ENCODE measurements at places on chromosomes 4 and X.

DNA sequence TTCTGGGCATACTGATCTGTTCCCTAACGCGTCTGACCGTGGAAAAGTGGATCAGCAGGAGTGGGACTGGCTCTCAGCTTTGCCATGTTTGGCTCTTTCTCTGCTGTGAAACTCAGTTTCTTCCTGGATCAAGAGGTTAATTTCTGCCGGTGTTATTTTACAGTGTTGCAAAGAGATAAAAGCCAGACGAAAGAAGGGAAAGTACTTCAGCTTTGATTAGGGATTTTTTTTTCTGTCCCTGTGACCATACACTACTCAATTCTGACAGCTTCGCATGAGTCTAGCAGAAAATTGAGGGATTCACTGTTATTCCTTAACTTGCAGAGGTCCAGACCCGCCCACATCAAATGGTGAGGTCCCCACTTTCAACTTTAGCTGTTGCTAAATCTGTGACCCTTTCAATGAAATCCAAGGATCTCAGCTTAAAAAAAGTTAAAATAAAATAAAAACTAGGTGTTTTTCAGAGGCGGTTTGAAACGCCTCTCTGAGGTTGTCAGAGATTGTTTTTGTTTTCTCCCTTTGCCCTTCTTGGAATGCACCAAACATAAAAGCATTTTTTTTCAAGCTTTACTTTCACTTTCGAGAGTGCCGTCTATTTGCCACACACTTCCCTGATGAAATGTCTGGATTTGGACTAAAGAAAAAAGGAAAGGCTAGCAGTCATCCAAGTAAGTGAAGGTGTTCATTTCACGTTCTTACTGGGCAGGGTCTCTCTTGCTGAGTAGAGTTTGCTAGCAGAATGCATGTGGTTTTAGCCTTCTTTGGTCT, at the start of gene TLR3:
Gene TLR3 (plus strand): TSS at position 576 of the 768 bp plus-strand sequence. CDS start 7,464 bp downstream, outside the sequence.
- DNase-seq: no peak

GRCh38 chrX:39764441-39764914, 333.3 kb downstream of the BCOR start:
- DNase-seq: no peak

DNA sequence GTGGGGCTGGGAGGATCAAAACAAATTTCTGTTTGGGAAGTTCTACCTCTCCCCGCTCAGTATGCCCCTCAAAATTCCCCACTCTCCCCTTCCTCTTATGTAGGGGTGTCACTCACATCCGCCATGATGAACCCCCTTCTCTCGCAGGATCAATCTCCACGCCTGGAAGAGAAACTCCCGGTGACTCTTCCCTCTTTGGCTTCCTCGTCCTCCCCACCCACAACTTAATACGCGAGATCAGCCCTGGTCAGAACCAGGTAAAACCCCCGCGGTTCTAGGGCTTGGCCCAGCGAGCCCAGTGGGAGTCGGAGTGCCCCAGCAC, 427 bp downstream of the LAMTOR3 start:
- DNase-seq: no peak

DNA sequence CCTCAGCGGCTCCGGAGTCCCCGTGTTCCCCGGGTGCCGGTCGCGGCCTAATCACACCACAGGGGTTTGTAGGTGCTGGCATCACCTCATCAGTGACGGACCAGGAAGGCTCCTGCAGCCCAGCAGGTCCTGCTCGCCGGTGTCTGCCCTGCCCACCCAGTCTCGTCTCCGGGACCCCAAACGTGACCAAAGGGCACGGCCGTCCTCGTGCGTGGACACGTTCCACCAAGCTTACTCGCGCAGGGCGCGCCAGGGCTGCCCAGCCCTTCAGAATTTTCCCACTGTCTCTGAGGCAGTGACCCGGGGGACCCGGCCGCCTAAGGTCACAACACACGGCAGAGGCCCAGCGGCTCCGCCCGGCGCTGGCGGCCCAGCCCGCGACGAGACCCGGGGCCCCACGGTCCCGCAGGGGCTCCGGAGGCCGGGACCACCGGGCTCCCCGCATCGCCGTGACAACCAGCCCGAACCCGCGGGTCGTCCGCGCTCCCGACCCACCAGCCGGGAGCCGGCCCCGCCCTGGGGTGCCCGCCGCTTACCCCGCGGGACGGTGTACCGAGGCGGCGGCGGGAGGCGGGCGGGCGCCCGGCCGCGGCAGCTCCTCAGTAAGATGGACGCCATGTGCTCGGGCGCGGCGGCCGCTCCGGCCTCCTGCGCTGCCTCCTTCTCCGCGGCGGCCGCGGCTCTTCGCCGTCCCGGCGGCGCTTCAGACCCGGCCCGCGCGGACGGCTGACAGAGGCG, 454 bp downstream of the LETM1 start:
- DNase-seq: peak; percentile 47

DNA sequence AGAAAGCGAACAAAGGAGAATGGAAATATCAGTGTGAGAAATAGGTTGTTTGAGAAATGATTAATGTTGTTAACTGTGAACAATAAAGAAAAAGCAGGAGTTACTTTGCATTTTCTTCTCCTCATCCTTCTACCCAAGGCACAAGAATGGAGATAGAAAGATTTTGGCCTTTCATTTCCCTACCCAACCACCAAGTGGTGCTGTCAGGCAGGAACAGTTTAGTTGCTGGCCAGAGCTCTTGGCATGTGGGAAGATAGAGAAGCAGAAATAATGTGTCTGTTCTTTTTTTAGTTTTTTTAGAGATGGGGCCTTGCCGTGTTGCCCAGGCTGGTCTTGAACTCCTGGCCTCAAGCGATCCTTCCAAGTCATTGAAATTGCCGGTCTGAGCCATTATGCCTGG, 12.8 kb downstream of the HOPX start:
- DNase-seq: no peak

- DNase-seq: no peak
Observed at GRCh38 chr4:163395758-163396157, 52.1 kb downstream of the NPY5R start.

- no peak for DNase-seq
Observed at GRCh38 chrX:109679820-109680219, 53.2 kb downstream of the ACSL4 start.
